HEK293T (cell line): ENCODE measurements at places on chromosomes 7 and 10.

GRCh38 chr7:24924375-24924774, 55.6 kb downstream of the OSBPL3 start:
- no peak for DNase-seq

DNA sequence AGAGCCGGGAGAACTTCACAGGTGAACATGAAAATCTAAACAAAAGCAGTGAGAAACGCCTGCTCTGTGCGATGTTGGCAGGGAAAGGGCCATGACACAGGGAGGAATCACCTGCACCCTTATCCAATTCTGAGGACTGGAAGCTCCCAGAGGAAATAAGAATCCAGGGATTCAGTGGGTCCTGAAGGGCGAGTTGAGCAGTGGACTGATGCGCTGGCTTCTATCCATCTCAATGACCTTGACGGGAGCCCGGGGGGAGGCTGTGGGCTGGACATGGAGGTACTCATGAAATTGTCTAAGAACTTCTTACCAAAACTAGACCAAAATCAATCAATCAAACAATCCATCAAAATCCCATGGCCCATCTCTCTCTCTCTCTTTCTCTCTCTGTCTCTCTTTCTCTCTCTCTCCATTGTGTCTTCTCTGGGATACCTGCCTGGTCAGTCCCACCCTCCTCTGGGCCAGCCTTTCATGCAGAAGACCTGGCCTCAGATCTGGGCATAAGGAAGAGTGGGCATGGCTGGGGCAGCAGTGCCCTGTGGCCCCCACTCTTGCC, 7.2 kb downstream of the CPXM2 start:
- DNase-seq = no peak

- DNase-seq = no peak
These were observed 871 bp upstream of the GTF2IRD1 start for GRCh38 chr7:74452748-74453321.

- DNase-seq = no peak
These were observed 41.1 kb downstream of the GPRIN2 start for GRCh38 chr10:46515366-46515765.

- no peak for DNase-seq
These were observed at the start of gene ABCA13 for GRCh38 chr7:48171202-48171601. TSS of gene ABCA13 (plus strand) at chr7:48171458. CDS start at chr7:48171484, 26 bp downstream.

DNA sequence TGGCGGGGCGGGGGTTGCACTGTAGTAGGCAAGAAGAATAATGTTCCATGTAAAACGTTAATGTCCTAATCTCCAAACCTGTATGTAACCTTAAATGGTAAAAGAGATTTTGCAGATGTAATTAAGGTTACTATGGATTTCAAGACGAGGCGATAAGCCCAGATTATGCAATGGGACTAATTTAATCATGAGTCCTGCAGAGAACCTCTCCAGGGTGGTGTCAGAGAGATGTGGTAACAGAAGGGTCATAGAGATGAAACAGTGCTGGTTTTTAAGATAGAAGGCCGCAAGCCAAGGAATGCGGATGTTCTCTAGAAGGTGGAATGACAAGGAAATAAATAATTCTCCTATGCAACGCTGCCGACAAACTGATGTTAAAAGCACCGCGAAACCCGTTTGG, 57.1 kb downstream of the UBE3C start:
- no peak for DNase-seq

- DNase-seq = no peak
These were observed 94.2 kb downstream of the ARL5B start for GRCh38 chr10:18753312-18753895.

GRCh38 chr10:94104316-94105000, 110.7 kb downstream of the PLCE1 start:
- no peak for DNase-seq
